ENCODE measurements at places on chromosomes 2 and 18.
A peak's percentile ranks its signal among the peaks of the same experiment; 100 is the strongest.

- no peak for DNase-seq
These were observed 63.0 kb downstream of the GLI2 start for GRCh38 chr2:120798567-120799247.

GRCh38 chr2:174492963-174493431 is 6.2 kb upstream of the GPR155 start:
- peak; percentile 53 for DNase-seq

- no peak for DNase-seq
These were observed 246.3 kb downstream of the TXNL1 start for GRCh38 chr18:56391931-56392590.

DNA sequence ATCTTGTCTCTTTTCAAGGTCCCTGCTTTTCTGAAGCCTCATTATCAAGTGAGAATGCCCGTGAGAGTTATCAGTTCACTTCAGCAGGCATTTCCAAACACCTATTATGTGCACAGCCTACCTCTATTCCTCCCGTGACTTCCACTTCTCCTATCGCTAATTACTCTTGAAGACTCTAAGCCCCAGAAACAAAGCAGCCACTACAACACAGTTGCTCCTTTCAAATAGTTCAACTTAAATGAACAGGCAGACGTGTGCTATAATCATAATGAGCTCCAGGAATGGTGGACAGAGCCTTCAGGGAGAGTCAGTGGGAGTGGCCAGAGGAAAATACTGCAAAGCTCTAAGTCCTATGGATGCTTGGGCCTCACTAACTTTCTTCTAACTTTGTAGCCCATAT is 159.0 kb downstream of the RDH14 start:
- DNase-seq, result no peak

DNA sequence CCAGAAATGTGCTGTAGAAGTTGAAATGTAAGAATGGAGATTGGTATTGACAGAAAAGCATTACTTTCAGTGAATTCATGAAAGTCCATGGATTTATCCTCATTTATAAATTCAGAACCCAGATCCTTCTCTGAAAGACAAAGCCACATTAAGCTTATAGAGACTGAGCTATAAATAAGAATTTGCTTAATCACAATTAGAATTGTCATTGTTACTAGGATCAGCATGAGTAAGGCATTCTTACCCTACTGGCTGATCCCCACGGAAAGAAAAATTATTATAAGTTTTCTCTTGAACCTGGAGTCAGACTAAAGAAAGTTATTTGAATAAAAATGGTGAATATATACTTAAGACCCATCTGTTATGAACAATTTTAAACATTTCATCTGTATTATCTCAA is 199.2 kb upstream of the DTNA start:
- DNase-seq, result no peak

DNA sequence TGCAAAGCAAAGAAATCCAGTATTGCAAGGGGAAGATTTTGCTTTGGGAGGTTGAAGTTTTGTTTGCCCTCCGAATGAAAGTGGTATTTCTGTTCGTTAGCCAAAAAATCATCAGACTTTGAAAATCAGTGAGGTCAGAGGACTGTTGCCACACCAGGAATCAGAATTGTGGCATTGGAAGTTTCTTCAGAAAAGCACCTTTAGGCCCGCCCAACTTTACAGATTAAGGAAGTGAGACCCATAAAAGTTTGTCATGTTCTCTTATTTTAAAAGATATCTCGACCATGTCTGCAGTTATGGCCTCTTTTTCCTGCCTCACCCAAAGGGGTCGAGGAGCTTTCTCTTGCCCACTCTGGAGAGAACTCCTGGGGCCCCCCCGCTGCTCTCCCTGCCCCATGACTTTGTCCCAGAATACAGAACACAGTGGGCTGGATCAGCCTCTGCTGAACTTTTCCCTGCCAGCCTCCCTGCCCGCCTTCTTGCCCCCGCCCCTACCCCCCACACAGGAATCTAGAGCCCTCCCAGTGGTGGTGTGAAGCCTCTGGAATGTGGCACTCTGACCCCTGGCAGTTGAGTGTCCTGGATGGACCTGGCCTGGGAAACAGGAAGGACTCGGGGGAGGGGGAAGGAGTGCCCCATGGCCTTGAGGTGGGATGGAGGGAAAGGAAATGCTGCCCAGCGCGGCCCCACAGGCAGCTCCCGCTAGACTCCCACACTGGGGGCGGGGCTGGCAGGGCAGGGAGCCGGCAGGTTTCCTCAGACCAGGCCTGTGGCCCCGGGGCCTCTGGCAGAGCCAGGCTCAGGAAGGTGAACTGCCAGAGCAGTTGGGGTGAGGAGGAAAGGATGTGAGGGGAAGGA is 25.3 kb downstream of the CRIM1 start:
- no peak for DNase-seq

DNA sequence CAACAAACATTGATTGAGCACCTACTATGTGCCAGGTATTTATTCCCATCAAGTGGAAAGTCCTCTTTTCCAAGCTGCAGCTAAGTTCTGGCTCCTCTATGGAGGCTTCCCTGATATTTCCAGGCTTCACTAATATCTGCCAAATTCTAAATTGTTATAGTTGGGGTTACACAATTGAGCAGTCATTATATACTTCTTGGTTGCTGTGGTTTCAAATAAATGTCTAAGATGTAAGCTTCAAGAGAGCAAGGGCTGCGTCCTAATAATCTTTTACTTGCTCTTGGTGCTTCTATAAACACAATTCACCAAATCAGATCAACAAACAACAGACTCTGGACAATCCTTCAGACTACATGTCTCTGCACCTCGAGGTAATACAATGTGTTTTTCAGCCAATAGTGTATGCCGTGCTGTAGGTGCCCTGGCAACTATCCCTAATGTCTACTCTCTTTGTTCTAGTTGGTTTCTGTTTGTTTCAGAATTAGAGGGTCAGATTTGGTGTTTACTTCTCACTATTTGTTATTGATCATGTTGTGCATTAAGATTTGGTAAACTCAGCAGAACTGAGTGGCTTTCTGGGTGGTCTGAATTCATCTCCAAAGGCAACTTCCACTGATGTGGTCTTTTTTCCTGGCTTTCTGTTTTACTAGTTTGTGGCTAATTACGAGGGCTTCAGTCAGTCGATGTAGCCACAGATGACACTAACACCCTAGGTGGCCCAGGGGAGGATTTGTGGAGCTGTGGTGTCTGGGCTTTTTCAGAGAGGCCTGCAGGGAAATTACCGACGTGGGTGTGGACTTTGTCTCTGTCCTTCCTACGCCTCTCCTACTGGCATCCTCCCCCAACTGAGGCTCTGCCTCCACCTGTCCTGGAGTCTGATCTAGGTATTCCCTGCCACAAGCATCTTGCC is 50.4 kb downstream of the CDCA7 start:
- no peak for DNase-seq

DNA sequence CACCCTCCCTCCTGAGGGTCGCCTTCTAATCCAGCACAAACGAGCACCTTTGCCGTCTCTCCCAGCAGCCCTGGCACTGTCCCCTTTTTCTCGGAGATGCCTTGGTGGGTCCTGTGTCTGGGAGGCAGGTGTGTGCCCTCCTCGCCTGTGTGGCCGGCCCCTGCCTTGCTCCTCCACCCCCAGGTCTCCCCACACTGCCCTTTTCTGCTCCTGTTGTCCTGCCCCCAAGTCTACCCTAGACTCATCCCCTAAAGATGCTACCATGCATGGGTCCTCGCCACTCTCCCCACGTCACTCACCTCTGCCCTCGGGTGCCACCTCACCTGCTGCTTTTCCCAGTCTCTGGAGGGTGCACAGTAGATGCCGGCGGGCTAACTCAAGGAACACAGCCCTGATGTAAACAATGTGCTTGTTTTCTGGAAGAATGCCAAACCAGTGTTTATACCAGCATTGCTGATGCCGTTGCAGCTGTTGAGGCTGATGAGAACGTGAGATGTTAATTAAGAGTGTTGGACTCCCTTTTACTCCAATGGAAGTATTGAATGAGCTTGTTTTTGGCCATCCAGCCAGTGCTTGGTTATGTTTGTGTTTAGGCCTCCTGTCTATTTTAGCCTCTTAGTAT is 223.1 kb downstream of the AGAP1 start:
- DNase-seq, result no peak

GRCh38 chr2:52961403-52961802 is 806.2 kb upstream of the CHAC2 start:
- no peak for DNase-seq

DNA sequence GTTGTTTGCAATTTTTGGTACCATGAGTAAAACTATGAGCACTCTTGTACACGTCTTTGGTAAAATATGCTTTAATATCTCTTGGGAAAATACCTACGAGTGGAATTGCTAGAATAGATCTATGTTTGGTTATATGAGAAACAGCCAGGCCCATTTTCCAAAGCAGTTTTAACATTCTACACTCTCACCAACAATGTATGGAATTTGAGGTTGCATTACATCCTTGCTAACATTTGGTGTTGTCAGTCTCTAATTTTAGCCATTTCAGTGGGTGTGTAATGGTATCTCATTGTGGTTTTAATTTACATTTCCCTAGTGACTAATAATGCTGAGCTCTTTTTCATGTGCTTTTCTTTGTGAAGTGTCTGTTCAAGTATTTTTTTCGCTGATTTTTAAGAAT is 118.9 kb upstream of the TCF4 start:
- DNase-seq, result no peak

- DNase-seq, result no peak
These were observed 223.3 kb downstream of the SH3RF3 start for GRCh38 chr2:109352056-109352897.

All from stimulated activated CD4-positive, alpha-beta T cell treated with anti-CD3 and anti-CD28 coated beads, Interleukin-4, amount 100 ng/mL, for 1 hour (primary cell).